ENCODE measurements at places on chromosomes 5 and 9.

DNA sequence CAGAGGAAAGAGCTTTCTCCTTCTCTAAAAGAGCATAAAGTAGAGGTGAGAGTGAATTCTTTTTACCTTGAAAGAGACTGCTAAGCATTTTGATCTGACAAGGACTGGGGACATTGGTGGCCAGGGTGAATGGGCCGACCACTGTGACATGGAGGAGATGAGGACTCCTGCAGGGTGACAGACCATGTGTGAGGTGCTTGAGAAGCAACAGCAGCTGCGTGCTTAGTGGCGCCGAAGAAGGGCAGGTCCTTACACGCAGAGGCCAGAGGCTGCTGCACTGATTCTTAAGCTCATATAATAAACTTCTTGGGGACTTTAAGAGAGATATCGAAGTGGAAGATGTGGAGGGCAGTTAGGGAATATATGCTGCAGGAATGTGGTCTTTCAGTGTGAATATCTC lies 8.7 kb upstream of the JAKMIP2 start:
- DNase-seq, result no peak

GRCh38 chr9:78248635-78249034 lies 12.8 kb downstream of the CEP78 start:
- DNase-seq, result no peak

DNA sequence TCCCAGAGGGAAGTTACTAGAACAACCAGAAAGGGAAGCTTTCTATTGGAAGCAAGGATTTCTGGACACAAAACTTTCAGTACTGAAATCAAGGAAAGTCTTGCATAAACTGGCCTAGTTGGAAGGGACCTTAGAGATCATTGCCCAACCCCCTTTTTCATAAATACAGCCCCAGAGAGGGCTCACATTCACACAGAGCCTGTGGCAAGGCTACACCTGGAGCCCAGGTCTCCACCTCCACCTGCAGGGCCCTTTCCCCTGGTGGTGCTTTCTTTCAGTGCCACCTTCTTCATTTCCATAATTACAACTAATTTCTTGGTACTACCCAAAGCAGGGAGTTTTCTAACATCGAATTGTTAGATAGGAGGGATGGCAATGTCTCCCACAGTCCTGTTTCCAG lies 85.7 kb downstream of the ADRB2 start:
- no peak for DNase-seq

DNA sequence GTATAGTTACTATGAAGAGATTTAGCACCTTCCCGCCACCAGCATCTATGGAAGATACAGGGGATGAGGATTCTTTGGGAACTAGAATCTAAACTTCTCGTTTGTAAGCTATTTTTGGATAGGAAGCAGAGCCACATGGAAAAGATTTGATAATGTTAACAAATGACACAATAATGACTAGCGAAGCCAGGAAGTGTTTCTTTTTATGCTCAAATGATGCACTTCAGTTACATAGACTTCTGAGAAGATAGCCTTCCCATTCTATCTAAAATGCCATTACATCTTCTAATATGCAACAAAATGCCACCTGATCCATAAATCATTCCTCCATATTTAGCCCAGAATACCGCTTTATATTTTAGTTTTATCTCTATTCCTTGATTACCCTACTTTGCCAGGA lies 17.0 kb upstream of the TNC start:
- peak; percentile 75 for DNase-seq

DNA sequence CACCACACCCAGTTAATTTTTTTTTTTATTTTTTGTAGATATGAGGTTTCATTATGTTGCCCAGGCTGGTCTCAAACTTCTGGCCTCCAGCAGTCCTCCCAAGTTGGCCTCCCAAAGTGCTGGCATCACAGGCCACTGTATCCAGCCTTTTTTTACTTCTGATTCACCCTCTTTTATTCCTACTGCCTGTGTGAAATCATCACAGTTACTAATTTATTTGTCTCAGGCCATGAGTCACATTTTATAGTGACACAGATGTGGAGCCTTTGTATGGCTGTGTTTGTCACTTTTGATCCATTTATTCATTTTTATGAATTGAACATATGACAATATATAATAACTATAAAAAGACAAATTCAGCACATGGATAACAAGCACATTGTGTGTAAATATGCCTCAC lies 67.1 kb upstream of the SNX2 start:
- no peak for DNase-seq

- DNase-seq, result no peak
These were observed 82.8 kb upstream of the PARP8 start for GRCh38 chr5:50583621-50584020.

DNA sequence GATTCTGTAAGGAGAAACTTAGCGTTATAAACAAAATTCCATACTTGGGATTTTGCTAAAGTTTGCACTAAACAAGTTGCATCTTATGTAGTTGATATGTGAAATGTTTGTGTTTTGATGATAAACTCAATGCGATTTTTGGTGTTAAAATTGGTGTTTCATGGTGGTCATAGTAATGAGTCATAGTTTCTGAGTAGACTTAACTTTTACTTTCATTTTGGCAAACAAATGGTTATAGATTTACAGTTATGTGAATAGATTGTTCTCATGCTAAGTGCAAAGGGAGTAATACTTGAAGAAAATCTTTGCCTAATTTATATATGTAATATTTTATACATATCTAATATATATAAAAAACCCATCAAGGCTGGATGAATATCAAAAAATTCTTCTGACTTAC lies 107.3 kb upstream of the ELAVL2 start:
- DNase-seq, result no peak
